Stimulated activated CD8-positive, alpha-beta memory T cell treated with anti-CD3 and anti-CD28 coated beads, Interleukin-4, amount 100 ng/mL, for 1 hour (primary cell): ENCODE measurements at places on chromosomes 7 and 10.

GRCh38 chr10:63343476-63343875, 122.3 kb downstream of the JMJD1C start:
- DNase-seq: no peak

DNA sequence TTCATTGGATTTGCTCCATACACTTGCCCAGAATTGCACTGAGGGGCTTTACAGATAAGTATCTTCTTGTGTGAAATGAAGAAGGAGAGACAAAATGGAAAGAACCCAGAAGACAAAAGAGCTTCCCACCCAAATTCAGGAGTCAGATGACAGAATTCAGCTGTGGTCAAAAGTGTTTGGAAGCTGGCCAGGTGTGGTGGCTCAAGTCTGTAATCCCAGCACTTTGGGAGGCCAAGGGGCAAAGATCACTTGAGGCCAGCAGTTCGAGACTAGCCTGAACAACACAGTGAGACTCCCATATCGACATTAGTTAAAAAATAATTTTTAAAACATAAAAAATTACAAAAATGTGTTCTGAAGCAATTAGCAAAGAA, 27.1 kb downstream of the DUSP5 start:
- no peak for DNase-seq

GRCh38 chr10:34740321-34740720, 74.8 kb downstream of the PARD3 start:
- DNase-seq: no peak

DNA sequence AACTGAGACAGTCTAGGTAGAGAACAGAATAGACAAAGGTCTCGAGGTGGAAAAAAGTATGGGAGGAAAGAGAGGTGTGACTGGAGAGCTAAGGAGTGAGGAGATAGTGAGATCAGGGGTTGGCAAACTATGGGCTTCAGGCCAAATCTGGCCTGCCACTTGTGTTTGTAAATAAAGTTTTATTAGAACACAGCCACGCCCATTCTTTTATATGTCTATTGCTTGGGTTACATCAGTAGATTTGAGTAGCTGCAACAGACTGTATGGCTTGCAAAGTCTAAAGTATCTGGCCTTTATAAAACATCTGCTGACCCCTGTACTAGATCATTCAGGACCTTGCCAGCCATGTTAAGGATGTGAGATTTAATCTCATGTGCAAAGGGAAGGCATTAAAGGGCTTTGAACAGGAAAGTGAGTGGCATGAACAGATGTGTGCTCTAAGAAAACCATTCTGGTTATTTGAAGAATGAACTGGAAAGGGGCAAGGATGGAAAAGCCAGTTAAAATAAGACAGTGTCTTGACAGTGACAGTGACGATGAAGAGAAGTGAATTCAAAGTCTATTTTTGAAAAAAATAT, 240.3 kb downstream of the RNLS start:
- no peak for DNase-seq
